Cortex of kidney (tissue), 1 donor: ENCODE measurements at places on chromosomes 7 and 10.

DNA sequence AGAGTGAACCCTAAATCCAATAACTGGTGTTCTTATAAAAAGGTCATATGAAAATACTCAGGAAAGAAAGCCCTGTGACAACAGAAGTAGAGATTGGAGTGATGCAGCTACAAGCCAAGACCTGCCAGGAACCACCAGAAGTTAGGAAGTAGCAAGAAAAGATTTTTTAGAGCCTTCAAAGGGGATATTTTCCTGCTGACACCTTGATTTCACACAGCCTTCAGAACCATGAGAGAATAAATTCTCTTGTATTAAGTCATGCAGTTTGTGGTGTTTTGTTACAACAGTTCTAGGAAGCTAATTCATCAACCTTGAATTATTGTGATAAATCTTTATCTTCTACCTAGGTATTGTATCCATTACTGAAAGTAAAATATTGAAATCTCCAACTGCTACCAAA lies 81.0 kb downstream of the HYCC1 start:
- no peak for DNase-seq

DNA sequence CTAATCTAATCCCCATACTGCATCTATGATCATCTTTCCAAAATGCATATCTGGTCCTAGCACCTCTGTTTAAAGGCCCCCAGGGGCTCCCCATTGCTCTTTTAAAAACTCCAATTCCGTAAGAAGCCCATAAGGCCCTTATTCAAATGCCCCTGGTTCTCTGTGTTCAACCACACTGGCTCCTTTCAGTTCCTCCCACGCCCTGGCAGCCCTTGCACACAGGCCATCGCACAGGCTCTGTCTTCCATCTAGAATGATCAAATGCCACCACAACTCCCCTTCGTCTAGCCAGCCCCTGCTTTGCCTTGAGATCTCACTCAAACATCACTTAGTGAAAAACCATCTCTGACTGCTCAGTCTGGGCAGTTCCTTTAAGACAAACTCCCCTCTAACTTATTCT lies 112.9 kb upstream of the LYZL2 start:
- no peak for DNase-seq

- no peak for DNase-seq
Observed at GRCh38 chr7:149854611-149855360, 16.6 kb downstream of the ZNF862 start.

GRCh38 chr10:126166797-126167196 lies 221.5 kb downstream of the ADAM12 start:
- DNase-seq: no peak

GRCh38 chr10:31644931-31645633 lies 283.5 kb downstream of the ARHGAP12 start:
- DNase-seq: no peak

- no peak for DNase-seq
Observed at GRCh38 chr10:21057989-21058388, 160.9 kb upstream of the NEBL start.

DNA sequence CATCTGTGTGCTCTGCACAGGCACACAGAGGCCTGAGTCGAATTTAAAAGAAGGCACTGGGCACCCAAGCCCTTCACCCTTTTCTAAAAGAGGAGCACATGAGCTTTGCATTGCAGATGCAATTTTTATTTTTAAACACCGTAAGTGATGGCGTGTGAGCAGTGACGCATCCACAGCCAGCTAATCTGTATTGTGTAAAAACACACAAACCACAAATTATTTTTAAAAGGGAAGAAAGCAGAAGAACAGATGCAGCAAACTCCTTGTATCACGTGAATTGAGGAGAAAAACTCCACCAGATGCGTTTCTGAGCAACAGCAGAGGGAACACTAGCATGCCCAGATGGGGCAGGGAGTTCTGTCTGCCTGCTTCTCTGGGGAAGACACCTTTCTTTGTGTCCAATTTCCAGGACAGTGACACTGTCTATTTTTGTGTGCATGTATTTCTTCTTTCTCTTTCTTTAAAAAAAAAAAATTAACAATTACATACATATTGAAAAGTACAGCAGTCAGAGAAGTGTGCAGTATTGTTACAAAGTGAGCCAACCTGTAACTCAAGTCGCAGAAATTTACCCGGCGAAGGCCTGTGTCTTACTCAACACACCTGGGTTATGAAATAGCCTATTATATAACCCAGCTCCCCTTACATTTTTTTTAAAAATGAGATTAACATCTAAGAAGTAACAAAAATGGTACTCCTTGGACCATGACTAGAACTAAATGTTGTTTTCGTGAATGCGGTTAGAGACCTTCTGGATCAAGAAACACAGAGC lies 39.2 kb downstream of the EEPD1 start:
- no peak for DNase-seq

DNA sequence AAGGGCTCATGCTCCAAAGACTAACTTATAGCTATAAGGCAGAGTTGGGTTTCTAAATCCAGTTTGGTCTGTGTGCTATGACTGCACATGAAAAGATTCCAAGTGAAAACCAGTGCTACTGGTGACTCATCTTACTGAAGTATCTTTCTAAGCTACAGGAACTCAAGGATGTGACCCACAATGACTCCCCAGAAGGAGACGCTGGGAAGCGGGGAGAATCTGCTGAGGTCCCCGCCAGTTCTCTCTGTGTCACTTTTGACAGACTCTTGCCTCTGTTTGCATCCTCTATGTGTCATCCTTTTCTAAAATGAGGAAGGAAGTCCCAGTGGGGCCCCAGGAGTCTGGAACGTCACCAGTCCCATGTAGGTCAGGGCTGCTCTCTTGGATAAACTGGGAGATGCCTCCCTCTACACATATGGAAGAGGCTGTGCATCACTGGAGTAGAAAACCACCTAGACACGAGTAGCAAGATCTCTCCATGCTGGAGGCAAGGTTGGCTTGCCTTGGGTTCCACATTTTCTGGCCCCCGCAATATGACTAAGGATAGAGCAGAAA lies 28.8 kb upstream of the GPR26 start:
- no peak for DNase-seq

GRCh38 chr7:121271916-121272315 lies 56.9 kb upstream of the WNT16 start:
- DNase-seq: no peak

GRCh38 chr7:73941836-73942551 lies 81.0 kb downstream of the TMEM270 start:
- DNase-seq: no peak

- DNase-seq: no peak
Observed at GRCh38 chr7:20235288-20235687, 18.1 kb upstream of the MACC1 start.

DNA sequence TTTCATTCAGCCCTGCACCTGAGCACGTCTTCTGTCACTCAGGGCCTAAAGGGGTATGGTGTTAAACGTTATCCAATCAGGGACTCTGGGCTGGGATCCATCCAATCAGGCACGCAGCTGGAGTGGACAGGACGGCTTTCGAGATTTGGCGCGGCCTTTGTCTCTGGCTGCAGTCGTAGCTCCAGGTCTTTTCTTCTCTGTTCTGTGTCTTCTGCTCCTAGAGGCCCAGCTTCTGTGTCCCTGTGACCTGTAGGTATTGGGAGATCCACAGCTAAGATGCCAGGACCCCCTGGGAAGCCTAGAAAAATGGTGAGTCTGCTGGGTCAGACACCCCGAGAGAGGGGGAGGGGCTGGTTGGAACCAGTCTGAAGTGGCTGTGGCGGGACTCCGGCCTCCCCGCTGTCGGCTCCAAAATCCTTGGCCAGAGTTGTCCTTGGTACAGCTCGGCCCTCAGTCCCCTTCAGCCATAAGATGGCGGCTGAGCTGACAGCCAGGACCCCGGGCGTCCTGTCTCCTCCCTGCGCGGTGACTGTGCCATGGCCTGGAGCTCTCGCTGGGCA lies 11.7 kb upstream of the ZNF680 start:
- DNase-seq: no peak

DNA sequence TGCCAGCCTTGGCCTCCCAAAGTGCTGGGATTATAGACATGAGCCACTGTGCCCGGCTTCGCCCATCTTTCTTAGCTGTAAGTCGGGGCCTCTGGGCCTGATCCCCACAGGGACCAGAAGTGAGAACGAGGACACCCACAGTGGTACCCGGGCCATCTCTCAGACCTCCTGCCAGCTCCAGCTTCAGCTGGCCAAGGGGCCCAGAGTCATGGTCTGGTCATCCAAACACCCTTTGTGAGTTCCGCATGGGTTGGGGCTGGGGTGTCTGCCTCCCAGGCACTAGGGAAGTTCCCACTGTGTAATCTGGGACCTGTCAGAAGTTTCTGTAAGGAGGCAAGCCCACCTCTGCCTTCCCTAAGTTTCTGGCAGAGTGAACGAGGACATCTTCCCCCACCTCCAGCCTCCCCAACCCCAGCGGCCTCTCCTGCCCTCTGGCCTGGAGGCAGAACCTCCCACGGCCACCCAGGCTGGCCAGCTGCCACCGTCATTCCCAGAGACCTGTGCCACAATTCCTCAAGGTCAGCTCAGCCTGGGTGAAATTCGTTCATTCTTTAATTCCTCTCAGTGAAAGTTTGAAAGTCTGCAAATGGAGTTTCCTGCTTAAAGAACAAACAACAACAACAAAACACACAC lies 19.5 kb upstream of the FOXL3 start:
- no peak for DNase-seq

GRCh38 chr7:111339006-111339405 lies 223.3 kb downstream of the IMMP2L start:
- DNase-seq: no peak

- no peak for DNase-seq
Observed at GRCh38 chr7:50798126-50798525, 15.4 kb upstream of the GRB10 start.

DNA sequence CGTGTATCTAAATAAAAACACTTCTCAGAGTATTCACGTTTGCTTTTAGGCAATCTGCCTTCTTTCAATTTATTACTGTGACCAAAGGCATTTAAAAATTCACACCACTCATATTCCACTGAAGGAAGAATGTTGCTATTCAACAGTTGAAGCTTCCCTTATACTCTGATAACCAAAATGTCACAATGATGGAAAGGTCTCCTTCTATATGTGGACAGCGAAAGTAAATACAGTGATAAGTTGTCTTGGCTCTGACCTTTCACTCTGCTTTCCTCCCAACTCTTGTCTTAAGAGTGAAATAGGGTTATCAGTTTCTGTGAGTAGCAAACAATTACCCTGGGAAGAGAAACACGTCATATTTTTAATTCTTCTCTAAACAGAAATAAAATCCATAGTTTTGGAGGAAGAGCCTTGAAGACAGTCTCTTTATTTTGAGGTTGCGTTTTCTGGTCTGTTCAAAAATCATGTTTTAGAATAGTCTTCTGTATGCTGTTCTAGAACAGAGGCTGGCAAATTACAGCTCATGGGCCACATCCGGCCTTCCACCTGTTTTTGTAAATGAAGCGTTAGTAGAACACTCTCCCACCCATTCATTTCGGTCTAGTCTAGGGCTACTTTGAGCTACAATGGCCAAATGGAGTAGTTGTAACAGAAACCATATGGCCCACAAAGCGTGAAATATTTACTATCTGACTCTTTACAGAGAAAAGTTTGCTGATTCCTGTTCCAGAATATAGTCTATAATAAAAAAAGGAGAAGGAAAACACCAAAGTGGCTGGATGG lies 41.3 kb downstream of the ETV1 start:
- no peak for DNase-seq
